Activated T-cell treated with anti-CD3 and anti-CD28 coated beads for 1 hour (primary cell): ENCODE measurements at places on chromosomes 4 and X.

DNA sequence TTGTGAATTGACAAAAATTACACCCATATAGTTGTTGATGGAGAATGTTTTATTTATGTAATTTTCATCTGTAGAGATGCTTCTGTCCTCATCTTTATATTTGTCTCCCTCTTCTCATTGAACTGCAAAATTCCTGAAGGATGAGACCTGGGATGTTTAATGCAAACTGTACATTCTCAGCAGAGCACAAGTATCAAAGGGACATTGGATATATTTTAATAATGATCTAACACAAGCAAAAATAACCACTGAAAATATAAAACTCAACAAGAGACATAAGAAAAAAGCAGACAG, 28.6 kb downstream of the UGDH start:
- no peak for DNase-seq

- DNase-seq: no peak
Observed at GRCh38 chr4:6391186-6391851, 81.1 kb downstream of the PPP2R2C start.

- DNase-seq: no peak
Observed at GRCh38 chrX:124228849-124229248, 103.6 kb upstream of the TEX13D start.

GRCh38 chrX:40504801-40505605, 75.8 kb upstream of the ATP6AP2 start:
- no peak for DNase-seq

GRCh38 chrX:39891781-39892180, 206.0 kb downstream of the BCOR start:
- no peak for DNase-seq

DNA sequence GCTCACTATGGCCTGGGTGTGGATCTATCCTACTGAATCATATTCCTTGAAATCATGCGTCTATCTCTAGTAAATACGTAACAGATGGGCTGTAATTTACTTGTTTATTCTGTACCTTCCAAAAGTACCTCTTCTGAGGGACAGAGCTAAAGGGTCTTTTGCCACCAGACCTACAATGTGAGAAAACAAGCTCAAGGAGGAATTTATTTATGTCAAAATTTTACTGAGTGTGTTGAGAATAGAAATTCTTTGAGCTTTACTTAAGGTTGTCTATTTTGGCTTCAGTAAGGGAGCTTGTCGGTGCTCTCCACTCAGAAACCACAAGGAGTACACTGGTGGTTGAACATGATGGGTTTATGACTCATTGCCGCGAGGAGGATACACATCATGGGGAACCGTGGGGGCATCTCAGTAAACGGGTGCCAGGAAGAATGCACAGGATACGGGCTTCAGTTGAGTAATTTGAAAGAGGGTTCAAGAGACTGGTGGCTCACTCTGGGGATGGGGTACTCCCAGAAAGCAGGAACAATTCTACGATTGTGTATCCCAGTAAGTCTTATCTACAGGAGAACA, 3.0 kb downstream of the ANK2 start:
- DNase-seq: no peak

GRCh38 chr4:141497627-141498026, 138.8 kb upstream of the IL15 start:
- DNase-seq: no peak
